ENCODE measurements at places on chromosomes 13 and 19. TPM values are rescaled to one million over a fixed set of nuclear protein-coding genes. Genes with fewer than 3 reads are reported as not detected.

The KIR3DL1 gene
- not detected for total RNA-seq

The GDF15 gene
- 102 TPM for total RNA-seq

The DCT gene
- not detected for total RNA-seq

DNA sequence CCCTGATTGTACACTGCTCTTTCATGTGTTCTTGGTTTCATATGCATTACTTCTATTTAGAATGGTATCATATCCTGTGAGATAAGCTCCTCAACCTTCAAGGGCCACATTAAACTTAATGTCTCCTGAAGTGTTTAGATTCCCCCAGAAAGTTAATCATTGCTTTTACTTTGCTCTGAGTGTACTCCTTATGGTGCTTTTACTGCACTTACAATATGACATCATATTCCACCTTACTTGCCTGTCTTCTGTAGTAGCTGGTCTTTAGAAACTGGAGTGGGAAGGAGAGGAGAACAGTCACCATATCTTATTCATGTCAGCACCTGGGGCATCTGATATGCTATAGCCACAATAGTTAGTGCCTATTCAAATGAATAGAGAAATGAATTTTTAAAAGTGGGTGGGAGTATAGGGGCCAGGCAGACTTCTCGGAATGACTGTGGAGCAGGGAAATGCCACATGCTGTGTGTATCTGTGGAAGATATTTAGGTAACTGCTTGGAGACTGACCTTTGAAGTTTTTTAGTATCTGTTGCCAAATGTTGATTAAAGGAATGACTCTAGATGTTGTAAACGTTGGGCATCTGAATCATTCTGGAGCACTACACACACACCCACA lies 40.2 kb downstream of the SLAIN1 start:
- H3K36me3 ChIP-seq = no peaks in the 10 kb centered on the region
- H3K4me3 ChIP-seq = no peak overlapping the region
- H3K27ac ChIP-seq = no peak overlapping the region

- peak; percentile 9 for DNase-seq
- no peaks in the 10 kb centered on the region for H3K36me3 ChIP-seq
- no peak overlapping the region for H3K27ac ChIP-seq
- no peak overlapping the region for H3K4me3 ChIP-seq
- no peaks in the 10 kb centered on the region for H3K4me1 ChIP-seq
Measured at GRCh38 chr13:99721606-99722337, 220.5 kb downstream of the TM9SF2 start.

DNA sequence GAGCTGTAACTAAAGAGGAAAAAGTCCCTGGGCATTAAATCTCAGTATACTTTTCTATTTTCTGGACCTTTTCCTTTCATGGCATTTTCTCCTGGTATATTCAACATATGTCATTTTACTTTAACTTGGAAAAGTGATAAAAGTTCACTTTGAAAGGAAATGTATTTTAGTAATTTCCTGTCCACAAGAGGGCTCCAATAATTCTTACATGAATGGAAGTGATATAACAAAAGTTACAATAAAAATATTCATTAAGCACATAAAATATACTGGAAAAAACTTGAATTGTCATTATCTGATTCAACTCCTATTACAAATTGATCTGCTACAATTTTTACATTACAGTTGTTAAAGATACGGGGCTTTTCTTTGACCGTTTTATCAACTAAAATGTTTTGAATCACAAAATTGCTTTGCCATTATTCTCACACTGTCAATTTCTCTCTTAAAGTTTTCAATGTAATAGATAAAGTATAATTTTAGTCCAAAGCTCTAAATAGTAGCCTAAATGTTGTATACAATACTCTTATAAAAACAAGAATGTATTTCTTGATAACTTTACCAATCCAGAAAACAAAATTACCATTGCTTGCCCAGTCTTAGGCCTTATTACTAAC lies 4.9 kb downstream of the UBL3 start:
- H3K36me3 ChIP-seq = no peaks in the 10 kb centered on the region
- H3K4me1 ChIP-seq = peaks cover 9% of the 10 kb centered on the region
- no peaks in the 10 kb centered on the region for H3K27me3 ChIP-seq
- peak overlapping the region; percentile 72 for H3K4me3 ChIP-seq
- peak overlapping the region; percentile 100 for H3K27ac ChIP-seq
- no peak for DNase-seq

GRCh38 chr19:40469011-40469410 lies 2.2 kb downstream of the SPTBN4 start:
- no peak for DNase-seq
- no peak overlapping the region for H3K4me3 ChIP-seq
- H3K27ac ChIP-seq = no peak overlapping the region
- no peaks in the 10 kb centered on the region for H3K27me3 ChIP-seq
- H3K36me3 ChIP-seq = no peaks in the 10 kb centered on the region

DNA sequence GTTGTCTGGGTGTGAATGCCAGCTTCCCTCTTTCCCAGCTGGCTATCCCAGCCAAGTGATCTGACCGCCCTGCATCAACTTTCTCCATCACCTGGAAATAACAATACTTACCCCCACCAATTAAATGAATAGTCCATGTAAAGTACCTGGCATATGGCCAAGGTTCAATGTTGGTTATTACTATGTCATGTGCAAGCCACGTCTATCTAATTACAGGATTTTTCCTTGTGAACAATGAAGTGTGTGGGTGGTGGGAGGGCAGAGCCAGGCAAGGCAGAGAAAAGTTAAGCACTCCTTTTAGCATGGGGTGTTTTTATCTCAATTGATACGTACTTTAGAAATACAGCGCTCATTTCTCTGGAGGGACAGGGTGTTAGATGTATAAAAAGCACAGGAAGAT lies 121.1 kb downstream of the NHLRC3 start:
- H3K36me3 ChIP-seq = no peaks in the 10 kb centered on the region
- H3K27me3 ChIP-seq = no peaks in the 10 kb centered on the region
- H3K4me3 ChIP-seq = no peak overlapping the region
- no peak overlapping the region for H3K27ac ChIP-seq
- DNase-seq = peak; percentile 44

DNA sequence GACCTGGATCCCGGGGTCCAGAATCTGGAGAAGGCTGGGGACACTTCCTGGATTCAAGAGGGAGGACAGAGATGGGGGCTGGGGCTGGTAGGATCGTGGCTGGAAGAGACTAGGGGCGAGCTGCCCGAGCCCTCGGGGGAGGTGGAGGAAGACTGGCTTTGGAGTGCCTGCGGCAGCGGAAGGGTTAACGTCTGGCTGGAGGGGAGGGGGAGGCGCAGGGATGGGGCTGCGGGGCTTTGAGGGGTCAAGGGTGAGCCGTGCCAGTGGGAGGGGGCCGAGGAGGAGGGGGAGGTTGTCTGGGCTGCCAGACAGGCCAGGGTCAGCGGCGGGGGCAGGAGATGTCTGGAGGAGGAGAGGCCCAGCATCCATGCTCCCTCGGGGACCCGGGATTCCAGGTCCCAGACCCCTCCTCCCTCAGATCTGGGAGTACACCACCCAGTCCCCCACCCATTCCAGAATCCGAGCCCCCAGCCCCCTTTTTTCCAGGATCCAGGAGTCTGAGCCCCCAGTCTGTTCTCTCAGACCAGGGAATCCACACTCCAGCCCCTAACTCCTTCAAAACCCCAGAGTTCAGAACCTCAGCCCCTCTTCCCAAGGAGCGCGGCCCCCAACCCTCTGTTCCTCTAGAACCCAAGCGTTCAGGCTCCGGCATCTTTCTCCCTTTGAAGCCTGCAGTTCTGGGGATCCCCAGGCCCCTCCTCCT lies 3.2 kb upstream of the SPACA6 start:
- peak overlapping the region; percentile 98 for H3K4me3 ChIP-seq
- H3K27ac ChIP-seq = peak overlapping the region; percentile 94
- DNase-seq = no peak
- peaks cover 21% of the 10 kb centered on the region for H3K36me3 ChIP-seq

DNA sequence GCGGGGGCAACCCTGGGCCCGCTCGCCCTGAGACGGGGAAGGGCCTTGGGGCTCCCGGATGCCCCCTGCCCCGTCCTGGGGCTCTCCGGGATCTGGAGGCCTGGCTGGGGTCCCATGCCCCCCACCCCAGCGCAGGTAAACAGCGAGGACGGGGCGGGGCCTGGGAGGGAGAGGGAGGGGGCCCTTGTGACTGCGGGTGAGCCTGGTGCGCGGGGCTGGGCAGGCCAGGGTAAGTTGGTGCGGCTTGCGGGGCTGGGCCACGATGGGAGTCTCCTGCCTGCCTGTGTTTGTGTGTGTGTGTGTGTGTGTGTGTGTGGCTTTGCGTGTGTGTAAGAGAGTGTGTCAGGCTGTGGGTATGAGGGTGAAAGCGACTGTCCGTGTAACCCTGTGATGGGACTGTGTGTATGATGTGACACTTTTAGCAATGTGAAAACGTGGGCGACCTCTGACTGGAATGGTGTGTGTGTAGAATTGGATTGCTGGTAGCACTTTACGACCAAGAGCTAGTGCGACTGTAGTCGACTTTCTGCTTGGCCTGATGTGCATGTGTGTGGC lies 426 bp downstream of the KLC3 start:
- no peak overlapping the region for H3K27ac ChIP-seq
- DNase-seq = no peak
- no peaks in the 10 kb centered on the region for H3K36me3 ChIP-seq
- H3K4me1 ChIP-seq = peaks cover 18% of the 10 kb centered on the region

DNA sequence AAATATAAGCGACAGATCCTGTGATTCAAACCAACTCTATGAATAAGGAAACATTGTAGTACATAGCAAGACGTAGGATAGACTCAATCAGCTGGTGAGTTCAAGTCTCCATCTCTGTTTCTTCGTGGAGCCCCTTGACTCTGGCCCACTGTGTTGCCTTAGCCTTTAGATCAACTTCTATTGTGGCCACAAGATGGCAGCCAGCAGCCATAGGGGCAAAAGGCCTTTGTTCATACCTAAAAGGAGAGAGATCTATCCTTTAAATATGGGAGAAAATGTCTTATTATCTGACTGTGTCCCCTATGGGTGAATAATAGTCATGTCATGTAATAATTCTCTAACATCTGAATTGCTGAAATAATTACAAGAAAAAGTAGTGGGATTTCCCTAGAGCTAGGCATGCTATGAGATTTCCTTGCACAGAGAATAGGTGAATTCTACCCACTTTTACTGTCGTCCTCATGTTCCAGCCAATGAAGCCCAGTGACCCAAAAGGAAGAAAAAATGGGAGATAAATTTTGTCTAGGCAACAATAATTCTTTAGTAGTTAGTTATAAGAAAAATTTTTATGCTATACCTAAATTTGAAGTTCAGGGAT lies 129.4 kb downstream of the PCDH20 start:
- H3K27me3 ChIP-seq = no peaks in the 10 kb centered on the region
- peak; percentile 27 for DNase-seq
- no peak overlapping the region for H3K27ac ChIP-seq
- no peaks in the 10 kb centered on the region for H3K4me1 ChIP-seq
- no peak overlapping the region for H3K4me3 ChIP-seq
- no peaks in the 10 kb centered on the region for H3K36me3 ChIP-seq

- no peak for DNase-seq
- H3K4me1 ChIP-seq = no peaks in the 10 kb centered on the region
- H3K4me3 ChIP-seq = no peak overlapping the region
- H3K36me3 ChIP-seq = no peaks in the 10 kb centered on the region
- no peak overlapping the region for H3K27ac ChIP-seq
- H3K27me3 ChIP-seq = no peaks in the 10 kb centered on the region
Measured at GRCh38 chr13:109301726-109302125, 484.7 kb downstream of the IRS2 start.

GRCh38 chr19:40530091-40530901 lies 46.4 kb upstream of the SHKBP1 start:
- H3K4me3 ChIP-seq = peak overlapping the region; percentile 25
- no peaks in the 10 kb centered on the region for H3K27me3 ChIP-seq
- H3K4me1 ChIP-seq = peaks cover 13% of the 10 kb centered on the region
- H3K36me3 ChIP-seq = no peaks in the 10 kb centered on the region

GRCh38 chr19:41131186-41131585 lies 17.0 kb downstream of the CYP2F1 start:
- no peak for DNase-seq
- H3K36me3 ChIP-seq = no peaks in the 10 kb centered on the region
- H3K4me3 ChIP-seq = no peak overlapping the region
- peaks cover 6% of the 10 kb centered on the region for H3K4me1 ChIP-seq
- H3K27me3 ChIP-seq = peaks cover 10% of the 10 kb centered on the region

DNA sequence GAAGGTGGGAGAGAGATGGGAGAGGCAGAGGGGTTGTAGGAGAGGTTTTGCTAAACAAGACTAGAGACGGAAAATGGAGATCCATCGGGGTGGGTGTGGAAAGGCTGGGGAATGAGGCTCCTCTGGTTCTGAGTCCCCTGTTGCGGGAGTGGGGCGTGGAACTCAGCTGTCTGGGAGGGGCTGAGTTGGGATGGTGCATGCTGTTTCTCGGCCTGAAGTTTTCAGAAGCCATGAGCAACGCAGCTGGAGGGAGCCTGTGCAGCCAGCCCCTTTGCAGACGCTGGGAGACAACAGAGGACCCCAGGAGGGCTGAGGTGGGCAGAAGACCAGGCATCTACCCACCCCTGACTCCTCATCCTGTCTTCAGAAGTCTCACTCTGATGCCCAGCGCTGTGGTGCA lies 7.4 kb upstream of the GIPR start:
- H3K4me3 ChIP-seq = no peak overlapping the region
- no peak overlapping the region for H3K27ac ChIP-seq
- no peak for DNase-seq
- no peaks in the 10 kb centered on the region for H3K4me1 ChIP-seq

DNA sequence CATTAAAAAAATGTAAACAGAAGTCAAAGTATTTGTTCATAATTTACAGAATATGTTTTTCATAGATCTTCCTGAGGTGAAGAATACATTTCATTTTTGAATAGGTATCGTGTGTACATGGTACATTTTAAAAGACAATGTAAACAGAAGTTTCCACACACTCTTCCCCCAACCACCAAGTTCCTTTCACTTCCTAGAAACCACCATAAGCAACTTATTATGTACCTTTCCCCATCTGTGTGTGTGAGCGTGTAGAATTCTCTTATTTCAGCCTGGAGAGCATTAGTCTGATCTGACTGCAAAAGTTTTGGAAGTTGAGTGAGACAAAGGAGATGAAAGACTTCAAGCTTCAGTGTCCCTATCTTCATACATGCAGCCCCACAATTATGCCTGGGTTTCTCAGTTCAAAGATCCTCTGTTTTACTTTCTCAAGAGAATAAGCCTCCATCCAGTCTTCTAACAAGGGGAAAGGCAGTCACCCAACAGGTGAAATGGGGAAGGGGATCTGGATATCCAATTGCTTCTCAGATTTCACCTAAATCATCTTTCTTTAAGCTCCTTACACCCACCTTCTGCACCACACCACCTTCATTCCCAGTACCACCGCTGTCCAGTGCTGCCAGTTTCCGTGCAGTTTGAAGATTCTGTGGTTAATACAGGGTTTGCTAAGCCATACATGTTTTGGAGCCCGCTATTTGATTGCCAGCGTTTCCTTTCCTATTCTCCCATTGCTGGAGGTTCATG lies 2.1 kb downstream of the TEX30 start:
- H3K4me3 ChIP-seq = no peak overlapping the region
- no peaks in the 10 kb centered on the region for H3K27me3 ChIP-seq
- H3K27ac ChIP-seq = no peak overlapping the region
- H3K4me1 ChIP-seq = peaks cover 5% of the 10 kb centered on the region
- peaks cover 5% of the 10 kb centered on the region for H3K36me3 ChIP-seq

GRCh38 chr19:43300206-43300605 lies 30.9 kb upstream of the PSG9 start:
- H3K36me3 ChIP-seq = no peaks in the 10 kb centered on the region
- H3K4me1 ChIP-seq = no peaks in the 10 kb centered on the region
- no peak for DNase-seq
- H3K27ac ChIP-seq = no peak overlapping the region

- DNase-seq = no peak
- H3K27me3 ChIP-seq = no peaks in the 10 kb centered on the region
- H3K27ac ChIP-seq = no peak overlapping the region
Measured at GRCh38 chr13:57612568-57612967, 19.0 kb upstream of the PCDH17 start.

Data from stomach (tissue), 19 donors.